Cortex of kidney (tissue), 1 donor: ENCODE measurements at places on chromosomes 5 and 9.

- no peak for DNase-seq
Observed at GRCh38 chr5:68911840-68912690, 181.7 kb upstream of the SLC30A5 start.

DNA sequence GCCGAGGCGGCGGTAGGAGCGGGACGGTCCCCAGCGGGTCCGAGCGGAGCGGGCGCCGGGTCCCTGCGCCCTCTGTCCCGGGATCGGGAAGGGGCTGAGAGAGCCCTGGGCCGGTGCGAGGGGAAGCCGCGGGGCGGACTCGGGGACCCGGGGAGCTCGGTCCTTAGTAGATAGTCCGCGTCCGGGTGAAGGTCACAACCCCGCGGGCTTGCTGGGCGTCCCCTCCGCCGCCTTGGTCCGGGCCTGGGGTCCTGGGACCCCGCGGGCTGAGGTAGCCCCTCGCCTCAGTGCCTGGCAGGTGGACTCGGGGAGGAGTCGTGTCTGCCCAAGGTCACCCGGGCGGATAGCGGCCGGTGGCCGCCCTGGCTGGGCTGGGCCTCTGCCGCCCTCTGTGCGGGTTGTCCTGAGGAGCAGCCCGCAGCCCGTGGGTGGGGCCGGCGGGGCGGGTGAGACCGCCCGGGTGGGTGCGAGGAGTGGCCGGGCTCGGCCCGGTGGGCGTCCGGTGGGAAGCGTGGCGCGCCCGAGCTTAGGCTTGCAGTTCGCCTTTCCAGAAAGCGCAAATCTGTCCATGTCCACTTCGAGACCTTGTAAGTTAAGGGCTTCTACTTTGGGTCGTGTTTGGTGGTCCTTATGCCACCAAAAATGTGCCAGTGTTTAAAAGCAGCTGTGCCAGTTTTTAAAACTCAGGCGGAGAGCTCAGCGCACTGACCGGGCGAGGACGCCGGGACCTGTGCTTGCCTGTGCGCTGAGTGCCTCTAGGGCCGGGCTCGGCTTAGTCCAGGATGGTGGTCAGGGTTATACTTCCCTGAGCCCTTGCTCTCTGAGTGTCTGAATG is 554 bp downstream of the SDHA start:
- no peak for DNase-seq

GRCh38 chr5:61623401-61624069 is 291.5 kb downstream of the ZSWIM6 start:
- no peak for DNase-seq

GRCh38 chr9:81472701-81473100 is 216.6 kb downstream of the TLE1 start:
- no peak for DNase-seq

GRCh38 chr5:142100307-142100706 is 8.3 kb upstream of the NDFIP1 start:
- no peak for DNase-seq

- DNase-seq, result no peak
Observed at GRCh38 chr5:167827766-167828165, 463.7 kb upstream of the WWC1 start.

GRCh38 chr5:89733772-89734171 is 675.8 kb downstream of the CETN3 start:
- no peak for DNase-seq

DNA sequence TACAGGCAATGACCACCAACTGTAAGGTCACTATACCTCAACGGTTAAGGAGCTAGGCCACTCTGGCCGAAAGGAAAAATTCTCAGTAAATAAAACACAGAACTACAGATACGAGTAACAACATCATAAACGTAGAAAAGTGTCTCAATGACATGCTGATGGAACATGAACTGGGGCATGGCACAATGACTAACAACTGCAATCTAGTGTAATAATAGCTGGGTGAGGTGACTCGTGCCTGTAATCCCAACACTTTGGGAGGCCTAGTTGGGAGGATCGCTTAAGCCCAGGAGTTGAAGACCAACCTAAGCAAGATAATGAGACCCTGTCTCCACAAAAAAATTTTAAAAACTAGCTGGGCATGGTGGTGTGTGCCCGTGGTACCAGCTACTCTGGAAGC is 9.8 kb upstream of the RAPGEF6 start:
- no peak for DNase-seq

DNA sequence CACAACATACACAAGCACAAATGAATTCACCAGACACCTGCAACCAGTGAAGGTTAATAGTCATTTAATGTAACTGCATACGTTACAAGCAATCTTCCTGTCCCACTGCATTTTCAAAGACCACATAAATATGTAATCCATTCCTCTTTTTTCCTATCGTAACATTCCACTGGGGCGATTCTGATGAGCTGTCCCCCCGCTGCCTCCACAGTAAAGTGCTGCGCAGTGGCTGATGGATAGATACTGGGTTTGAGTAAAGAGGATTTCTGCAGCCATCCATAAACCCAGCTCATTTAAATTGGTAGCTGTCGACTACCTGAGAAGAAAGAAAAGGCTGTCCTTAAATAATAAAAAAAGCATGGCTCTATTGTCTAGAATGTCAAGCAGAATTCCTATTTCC is 181.1 kb downstream of the SPOCK1 start:
- DNase-seq, result no peak

GRCh38 chr5:67677422-67677970 is 480.9 kb upstream of the CD180 start:
- DNase-seq, result no peak

GRCh38 chr5:139651853-139652787 is 4.0 kb downstream of the CXXC5 start:
- no peak for DNase-seq

DNA sequence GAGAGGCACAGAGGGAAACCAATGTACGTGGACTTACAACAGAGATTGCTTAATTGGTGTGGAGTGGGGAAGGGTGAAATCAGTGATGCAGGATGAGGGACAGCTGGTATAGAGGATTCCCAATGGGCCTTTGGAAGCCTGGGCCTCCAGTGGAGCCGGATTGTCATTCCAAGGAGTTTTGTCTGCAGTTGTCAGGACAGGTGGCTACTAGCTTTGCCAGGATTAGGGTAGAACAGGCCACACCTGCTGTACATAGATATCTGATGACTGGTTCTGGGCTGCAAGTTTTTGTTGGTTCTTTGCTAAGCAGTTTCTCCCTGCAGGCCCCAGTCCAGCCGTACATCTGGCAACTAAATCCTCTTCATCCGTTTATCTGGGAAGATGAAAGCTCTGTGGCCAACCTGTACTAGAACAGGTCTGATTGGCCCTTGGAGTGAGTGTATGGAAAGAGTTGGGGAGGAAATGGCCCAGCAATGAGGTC is 4.2 kb downstream of the SKP2 start:
- no peak for DNase-seq

DNA sequence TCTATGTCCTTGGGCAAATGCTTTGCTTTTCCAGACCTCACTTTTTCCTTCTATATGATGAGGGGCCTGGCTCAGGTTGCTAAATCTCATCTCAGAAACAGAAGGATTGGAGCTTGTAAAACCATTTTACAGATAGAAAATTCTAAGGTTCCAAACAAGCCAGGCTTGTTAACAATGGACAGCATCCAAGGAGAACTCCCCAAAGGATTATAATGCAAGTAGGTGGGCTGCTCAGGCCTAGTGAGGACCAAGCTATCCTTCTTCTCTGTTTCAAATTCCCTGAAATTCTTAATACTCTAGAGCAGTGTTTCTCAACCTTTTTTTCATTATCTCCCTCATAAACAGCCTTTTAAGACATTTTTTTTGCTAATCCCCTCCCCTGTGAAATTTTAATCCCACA is 269.8 kb downstream of the TMEM38B start:
- DNase-seq, result no peak

DNA sequence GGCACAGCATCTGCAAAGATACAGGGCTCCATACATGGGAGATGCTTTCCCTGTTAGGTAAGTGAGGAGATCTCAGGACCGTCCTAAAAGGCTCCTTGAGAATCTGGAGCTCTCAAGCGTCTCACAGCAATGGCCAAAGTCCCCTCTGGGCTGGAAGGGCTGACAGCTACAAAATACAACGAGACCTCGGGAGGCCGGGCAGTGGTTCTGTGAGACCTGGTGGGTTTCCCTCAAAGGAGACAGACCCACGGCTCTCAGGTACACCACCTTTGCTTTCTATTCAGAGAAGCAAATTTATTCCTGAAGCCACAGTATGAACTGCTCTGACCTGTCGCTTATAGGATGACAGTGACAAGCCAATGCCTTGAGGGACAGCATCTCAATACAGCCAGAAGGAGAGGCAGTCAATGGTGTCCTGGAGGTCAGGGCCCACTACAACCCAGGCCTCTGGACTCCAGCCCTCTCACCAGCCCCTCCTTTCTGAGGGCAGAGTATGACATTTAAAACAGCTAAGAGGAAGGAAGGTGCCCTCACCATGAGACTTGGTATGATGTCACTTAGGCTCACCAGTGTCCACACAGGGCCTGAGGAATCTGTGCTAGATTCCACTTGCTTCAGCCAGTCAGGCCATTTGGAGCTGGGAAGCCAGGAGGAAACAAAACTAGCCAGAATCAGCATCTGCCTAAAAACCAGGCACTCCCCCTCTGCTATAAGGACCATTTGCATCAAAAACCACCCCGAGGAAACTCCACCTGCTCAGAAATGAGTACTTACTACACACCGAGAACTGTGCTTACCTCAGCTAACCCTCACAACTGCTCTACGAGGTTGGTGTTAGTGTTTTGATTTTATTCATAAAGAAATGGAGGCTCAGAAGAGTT is 86.5 kb upstream of the FSTL4 start:
- DNase-seq, result no peak

DNA sequence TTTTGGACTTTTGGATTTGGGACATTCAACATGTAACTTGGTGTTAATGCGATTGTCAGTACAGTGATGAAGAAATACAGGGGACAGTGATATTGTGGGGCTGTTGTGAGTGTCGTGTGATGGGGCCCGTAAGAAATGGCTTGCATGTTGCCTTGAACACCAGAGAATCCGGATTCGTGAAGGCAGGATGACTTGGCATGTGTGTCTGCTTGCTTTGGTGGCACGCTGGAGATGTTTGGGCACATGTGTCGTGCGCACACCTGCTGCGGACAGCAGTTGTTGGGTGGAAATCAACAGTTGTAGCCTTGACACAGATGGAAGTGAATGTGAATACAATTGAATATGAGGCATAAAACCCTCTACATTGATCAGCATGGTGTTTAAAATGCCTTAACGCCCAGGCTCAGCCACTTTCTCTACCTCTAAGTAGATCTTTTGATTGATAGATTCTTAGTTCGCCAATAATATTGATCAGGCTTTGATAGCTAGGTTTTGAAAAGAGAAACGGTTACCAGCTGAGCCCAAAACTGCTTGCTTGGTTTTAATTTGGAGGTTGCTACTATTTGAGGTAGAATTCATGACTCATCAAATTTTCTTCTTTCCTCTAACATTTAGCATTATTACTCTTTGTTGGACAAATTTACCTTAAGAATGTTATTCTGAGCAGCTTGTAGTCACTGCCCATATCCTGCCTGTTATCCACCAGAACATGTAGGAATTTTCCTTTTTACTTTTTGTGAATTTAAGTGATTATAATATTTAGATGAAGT is 94.4 kb downstream of the TRIO start:
- DNase-seq, result no peak

GRCh38 chr5:61299261-61299681 is 32.8 kb upstream of the ZSWIM6 start:
- DNase-seq, result no peak

DNA sequence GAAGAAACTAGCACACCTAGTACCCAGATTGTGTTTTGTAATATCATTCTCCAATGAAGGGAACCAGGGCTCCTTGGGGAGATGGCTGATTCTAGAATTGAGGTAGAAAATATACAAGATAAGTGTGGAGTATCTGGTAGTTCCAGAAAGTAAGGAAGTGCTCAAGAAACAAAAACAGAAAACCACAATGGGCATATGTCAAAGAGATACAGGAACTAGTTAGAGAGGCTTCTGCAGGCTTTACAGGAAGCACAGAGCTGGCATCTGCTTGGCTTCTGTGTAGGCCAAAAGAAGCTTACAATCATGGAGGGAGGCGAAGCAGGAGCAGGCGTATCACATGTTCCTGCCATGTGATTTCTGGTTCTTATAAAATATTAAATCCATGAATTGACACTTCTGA is 105.7 kb upstream of the TMEM161B start:
- DNase-seq, result no peak

DNA sequence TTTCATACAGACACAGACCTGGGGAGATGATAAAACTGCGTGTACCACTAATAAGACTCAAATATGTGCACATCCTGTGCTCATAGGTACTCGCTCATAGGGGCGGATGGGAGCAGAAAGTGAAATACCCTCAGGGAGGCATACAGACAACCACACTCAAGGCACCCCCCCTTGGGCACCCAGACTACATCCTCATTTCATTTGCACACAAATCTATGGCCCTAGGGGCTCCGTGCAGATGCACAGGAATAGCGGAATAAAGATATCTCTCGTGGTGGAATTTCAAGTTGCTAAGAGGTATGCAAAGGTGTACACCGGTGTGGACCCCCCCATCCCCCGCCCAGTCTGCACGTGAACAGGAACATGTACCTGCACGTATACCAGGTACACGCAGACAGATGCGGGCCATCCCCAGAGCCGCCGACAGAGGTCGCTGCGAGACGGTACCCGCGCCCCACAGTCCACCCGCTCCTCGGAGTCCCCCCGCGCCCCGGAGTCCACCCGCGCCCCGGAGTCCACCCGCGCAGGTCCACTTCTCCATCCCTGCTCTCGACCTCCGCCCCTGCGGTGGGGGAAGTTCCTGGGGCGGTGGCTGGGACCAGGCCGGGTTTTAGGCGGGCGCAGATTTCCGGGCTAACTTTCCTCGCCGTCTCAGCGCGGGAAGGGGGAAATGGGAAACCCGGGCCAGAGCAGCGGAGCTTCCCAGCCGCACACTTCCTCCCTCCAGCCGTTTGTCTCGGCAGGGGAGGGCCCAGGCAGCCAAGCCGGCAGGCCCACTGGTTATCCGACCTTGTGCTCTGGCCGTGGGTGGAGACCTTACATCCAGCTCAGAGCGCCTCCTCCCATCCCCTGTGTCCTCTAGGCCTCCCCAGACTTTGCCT is 1.0 kb upstream of the IL12B start:
- no peak for DNase-seq

DNA sequence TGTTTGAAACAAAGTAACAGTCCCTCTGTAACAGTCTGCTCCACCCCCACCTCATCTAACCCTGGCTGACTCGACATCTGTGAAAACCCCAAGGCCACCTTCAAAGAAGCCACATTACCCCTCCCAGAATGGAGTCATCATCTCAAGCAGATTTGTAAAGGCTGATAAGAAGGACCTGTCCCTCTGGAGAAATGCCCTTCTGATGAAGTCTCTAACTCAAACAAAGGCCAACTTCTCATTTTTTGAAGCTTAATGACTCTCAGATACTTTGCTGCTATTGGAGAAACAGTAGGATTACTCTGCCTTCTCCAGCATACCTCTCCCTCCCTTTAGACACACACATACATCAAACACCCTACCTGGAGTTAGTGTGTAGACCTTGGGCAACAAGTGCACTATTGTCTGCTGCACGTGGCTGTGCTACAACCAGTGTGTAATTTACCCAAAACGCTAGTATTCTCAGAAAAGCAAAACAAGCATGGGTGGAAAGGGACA is 5.3 kb upstream of the SUSD1 start:
- DNase-seq, result no peak

DNA sequence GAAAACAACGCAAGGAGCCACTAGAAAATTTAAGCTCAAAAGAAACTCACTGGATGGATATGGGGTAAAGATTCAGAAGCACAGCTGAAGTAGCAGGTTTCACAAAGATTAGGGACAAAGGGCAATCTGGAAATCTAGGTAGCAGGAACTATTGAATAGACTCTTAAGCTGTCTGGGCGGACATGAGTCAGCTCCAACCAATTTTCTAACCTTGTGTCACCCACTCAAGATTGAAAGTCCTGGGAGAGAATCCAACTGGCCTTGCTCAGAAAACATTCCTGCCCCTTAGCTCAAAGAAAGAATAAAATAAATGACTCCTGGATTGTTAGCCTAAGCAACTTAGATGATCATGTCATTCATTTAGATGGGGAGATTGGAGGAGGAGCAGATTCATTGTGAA is 69.2 kb downstream of the STK32A start:
- DNase-seq, result no peak
